ENCODE measurements at places on chromosomes 2 and 18.

GRCh38 chr2:188478724-188479123 lies 187.1 kb downstream of the GULP1 start:
- DNase-seq, result no peak

- no peak for DNase-seq
Measured at GRCh38 chr2:68748568-68748967, 14.0 kb downstream of the ARHGAP25 start.

DNA sequence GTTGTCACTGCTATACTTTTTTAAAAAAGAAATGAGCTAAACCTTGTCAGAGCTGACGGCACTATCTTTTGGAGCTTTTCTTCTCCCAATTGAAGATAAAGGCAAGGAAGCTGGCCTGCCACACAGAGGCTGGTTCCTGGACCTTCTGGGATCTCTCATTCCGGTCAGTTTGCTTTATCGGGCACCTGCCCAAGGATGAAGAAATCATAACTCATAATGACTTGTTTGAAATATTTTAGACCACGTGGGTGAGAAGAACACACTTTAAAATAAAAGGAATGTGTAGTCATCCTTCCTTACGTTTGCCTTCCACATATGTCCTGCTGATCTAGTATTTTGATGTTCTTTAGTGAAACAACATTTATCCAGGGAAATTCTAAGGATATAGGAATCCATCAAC lies 535.7 kb downstream of the DCC start:
- DNase-seq, result no peak

DNA sequence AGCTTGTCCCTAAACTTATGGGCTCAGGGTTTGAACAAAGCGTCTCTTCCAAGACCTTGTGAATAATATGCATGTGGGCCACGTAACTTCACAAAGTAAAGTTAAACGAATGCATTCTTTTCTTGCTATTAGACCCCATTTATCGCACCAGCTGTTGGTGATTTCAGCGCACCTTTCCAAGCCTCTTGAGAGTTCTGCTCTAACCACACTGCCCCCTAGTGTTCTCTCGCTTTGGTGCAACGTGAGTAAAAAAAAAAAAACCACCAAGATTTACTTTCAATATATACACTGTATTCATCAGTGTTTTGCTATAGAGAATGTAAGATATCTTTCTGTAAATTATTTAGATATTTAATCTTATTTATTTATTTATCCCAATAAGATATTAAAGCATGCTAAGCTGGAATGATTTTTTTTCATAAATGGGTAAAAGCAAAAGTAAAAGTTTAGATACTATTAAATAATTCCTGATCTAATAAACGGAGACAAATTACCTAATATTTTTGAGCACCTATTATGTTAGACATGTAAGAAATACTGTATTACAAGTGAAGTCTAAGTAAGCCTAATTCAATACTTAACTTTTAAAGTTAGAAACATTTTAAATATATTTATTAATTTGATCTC lies 459.5 kb downstream of the DLGAP1 start:
- peak; percentile 46 for DNase-seq

GRCh38 chr2:46615986-46616485 lies 136.7 kb downstream of the TMEM247 start:
- DNase-seq, result no peak

GRCh38 chr2:101610750-101611315 lies 86.7 kb upstream of the MAP4K4 start:
- no peak for DNase-seq

- DNase-seq, result no peak
Measured at GRCh38 chr18:77571743-77572142, 322.1 kb downstream of the GALR1 start.

DNA sequence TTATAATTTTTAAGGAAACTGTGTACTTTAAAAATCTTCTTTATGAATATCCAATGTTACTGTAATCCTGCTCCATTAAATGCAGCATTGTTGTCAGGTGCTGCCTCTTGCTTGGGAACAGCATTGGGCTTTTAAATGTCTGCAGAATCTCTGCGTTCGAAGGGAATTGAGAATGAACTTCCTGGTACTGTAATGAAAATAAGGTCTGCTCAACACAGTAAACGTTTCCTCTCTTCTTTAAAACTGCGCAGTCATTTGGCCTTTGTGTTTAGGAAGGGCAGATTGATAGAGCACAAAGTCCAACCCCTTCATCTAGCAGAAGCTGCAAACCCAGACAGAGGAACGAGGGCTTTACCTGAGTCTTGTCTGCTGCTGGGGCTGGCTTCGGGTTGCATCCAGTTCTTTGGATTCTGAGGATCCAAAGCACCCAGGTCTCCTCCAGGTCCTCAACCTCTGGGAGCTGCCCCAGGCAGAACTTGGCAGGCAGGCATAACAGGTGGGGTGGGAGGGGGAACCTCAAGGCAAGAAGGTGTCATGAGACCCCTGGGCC lies 104.5 kb downstream of the UGGT1 start:
- DNase-seq, result no peak

GRCh38 chr2:63257473-63257872 lies 206.8 kb downstream of the OTX1 start:
- no peak for DNase-seq

DNA sequence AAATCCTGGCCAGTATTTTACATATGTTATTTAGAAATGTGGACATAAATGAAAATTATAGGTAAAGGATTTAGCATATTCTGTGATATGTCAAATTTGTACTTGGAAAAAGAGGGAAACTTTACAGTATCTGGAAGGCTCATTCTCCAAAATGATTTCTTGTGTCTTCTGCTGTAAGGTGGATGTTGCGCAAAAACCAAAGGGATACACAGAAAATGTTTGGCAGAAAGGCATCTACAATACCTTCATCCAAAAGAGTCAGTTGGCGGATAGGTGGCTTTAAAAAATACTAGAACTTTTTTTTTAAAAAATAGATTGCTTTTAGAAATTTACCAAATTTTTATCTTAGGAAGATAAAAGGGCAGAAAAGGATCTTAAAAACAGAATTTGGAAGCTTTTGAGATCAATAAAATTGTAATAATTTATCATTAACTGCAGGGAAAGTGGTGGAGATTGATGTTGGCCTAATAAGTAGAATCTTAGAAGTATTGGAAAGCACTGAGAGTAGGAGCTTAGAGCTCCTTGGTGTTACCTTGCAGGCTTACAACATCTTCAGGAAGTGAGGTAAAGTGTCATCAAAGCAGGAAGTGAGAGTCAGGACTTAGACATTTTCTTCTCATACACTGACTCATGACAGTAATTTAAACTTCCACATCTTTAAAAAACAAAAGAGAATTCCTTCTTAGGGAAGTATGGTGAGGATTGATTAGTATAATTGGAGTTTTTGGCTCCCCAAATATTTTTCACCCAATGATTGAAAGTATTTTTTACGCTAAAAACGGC lies 2.1 kb downstream of the NABP1 start:
- DNase-seq, result no peak

All from NCI-H2029 treated with DMSO at 0.1 percent for 48 hours (cell line).